ENCODE measurements at places on chromosomes 16 and 17.

DNA sequence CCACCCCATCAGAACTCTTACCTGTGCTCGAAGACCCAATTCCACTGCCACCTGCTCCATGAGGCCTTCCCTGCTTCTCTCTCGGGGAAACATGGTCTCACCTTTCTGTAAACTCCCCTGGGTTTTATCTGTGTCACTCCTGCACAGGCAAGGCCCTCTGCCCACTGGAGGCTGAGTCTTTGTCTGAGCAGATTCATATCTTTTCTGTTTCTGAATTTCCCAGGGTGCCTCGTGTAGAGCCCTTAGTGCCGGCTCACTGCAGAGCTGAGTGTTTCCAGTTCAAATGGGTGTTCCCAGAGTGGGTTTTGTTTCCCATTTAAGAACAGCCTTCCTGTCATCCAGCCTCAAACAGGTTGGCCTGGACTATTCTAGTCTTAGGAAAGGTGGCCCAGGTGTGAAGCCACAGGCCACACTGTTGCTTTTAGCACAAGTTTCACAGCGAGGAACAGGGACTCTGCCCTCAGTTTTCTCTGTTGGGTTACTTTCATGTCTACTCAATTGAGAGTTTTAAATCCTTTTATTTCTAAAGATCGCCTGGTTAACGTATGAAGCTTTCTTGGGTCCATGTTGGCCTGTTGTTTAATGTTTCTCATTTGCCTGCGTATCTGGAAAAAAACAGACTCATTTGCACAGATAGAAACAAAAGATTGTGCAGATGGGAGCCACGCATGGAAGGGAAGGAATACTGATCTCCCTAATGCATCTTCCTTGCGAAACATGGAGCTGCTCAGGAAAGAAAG, 228.7 kb downstream of the MSI2 start:
- no peak for DNase-seq

- no peak for DNase-seq
These were observed 39.3 kb upstream of the MAP2K6 start for GRCh38 chr17:69375229-69375628.

GRCh38 chr17:79459003-79459655, 151.7 kb downstream of the RBFOX3 start:
- DNase-seq = no peak

GRCh38 chr16:1398351-1398750, 16.2 kb downstream of the UNKL start:
- no peak for DNase-seq

- no peak for DNase-seq
These were observed 136.7 kb downstream of the PCTP start for GRCh38 chr17:55887531-55887930.

DNA sequence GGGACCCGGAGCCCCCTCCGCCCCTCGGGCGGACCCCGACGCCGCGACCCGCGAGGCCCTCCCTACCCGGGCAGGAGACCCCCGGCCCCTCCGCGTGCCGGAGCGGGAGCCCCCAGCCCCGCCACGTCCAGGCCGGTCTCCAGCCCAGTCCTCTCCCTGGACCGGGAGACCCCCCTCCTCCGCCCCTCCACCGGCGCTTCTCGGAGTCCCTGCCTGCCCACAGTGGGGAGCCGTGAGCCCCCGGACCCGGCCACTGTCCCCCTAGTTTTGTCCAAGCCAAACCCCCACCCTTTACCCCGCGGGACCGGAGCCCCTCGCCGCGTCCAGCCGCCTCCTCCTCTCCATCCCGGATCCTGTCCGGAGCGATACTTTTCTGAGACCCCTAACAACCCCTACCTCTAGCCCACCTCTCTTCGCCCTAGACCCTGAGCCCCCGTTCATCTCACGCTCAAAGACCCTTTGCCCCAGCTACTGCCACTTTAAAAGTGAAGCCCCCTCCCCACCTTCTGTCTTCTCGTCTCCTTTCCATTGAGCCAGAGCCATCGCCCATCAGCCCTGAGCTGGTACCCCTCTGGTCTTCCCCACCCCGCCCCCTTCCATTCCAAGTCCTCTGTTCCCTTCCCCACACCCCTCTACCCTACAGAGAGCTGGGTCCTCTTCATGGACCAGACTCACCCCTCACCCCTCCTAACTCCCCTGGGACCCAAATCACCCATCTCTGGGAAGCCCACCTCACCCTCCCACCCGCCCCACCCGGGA, 1.0 kb downstream of the NECAB2 start:
- DNase-seq = no peak

DNA sequence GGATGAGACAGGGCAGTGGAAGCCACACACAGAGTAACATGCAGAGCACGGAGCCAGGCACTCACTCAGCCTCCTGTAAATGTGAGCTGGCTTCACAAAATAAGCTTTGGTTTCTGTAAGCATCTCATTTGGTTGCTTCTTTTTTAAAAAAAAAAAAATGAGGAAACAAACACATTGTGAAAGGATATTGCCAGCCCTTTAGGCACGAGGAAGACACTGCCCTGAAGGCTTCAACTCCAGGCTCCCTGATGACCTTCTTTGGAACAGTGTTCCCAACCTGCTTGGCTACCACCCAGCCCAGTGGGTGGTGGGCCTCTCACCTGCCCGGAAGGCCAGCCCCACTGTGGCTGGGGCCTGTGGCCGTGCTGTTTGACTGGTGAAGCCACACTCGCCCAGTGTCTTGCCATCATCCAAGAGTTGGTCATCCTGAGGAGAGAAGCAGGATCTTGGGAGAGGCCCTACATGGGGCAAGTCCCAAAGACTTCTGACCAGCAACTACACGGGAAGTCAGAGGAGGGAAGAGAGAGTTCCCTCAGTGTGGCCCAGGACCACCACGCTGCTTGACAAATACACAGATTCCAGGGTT, 1.9 kb downstream of the ELOB start:
- DNase-seq = no peak

- peak; percentile 3 for DNase-seq
These were observed 297.5 kb downstream of the CA10 start for GRCh38 chr17:51860954-51861561.

DNA sequence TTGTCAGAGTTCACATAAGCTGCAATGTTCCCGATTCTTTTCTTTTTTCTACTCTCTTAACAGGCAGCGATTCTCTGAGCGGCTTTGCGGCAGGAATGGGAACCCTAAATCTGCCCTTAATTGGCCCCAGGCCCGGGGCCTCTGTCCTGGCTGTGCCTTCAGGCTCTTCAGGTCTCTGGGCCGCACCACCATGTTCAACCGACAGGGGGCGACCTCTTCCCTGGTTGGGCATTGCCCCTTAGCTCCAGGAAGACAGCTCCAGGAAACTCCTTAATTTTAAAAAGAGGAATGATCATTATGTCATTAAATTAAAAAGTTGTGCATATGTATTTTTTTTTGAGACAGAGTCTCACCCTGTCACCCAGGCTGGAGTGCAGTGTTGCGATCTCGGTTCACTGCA, 20.3 kb downstream of the CACNG5 start:
- DNase-seq = no peak

GRCh38 chr17:82305727-82306300, 11.6 kb downstream of the CD7 start:
- no peak for DNase-seq

GRCh38 chr17:30543456-30543855, 66.2 kb downstream of the GOSR1 start:
- no peak for DNase-seq

DNA sequence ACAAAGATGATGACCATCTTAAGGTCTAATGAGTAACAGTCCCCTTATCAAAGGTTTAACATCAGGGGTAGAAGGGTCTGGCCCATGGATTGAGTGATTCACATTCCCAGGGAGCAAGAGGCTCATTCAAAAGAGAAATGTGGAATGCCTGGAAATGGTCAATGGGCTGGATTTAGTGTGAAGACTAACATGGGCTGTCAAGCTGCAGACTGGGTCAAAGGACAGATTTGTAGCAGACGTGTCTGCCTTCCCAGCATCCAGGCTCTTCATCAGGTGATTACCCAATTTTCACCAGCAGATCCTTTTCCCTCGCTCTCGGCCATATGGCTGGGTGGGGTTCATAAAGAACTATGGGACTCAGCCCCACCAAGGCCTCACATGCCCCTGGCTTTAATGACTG, 26.8 kb downstream of the DCUN1D3 start:
- no peak for DNase-seq

- no peak for DNase-seq
These were observed 18.7 kb upstream of the BEAN1 start for GRCh38 chr16:66408163-66409048.

DNA sequence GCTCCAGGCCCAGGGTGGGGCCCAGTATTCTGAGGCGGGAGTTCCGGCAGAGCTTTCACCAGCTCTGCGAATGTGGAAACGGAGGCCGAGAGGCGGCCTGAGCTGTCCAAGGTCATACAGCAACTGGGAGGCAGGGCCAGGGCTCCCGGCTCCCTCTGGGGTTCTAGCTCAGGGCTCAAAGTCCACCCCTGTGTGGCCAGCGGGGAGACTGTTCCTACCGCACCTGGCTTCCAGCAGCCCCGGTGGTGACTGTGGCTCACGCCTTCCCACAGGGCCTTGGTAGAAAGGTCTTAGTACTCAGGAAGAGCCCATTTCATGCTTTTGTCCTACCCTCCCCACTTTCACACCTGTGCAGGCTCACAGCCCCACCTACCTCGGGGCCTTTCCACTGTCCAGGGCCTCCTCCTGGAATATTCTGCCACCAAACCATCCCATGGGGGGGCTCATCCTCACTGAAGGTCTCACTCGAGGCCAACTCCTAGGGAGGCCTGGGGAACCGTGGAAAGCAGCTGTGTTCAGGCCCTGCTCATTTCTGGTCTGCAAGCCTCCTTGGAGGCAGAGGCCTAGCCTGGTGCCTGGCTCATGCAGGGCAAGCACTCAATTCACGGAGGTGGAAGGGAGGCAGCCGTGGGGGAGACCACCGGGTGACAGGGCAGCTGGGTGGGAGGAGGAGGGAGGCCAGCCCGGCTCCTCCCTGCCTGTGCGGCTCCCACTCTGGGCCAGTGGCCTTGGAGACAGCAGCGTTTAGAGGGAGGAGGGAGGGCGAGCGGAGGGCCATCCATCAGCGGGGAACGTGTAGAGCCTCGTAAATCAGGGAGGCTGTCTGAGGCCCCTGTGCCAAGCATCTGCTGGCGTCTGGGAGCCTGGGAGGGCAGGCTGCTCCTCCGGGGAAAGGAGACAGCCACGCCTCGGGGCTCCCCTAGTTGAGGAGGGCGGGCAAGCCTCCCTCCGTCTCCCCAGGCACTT, 12.7 kb upstream of the DOC2B start:
- no peak for DNase-seq

DNA sequence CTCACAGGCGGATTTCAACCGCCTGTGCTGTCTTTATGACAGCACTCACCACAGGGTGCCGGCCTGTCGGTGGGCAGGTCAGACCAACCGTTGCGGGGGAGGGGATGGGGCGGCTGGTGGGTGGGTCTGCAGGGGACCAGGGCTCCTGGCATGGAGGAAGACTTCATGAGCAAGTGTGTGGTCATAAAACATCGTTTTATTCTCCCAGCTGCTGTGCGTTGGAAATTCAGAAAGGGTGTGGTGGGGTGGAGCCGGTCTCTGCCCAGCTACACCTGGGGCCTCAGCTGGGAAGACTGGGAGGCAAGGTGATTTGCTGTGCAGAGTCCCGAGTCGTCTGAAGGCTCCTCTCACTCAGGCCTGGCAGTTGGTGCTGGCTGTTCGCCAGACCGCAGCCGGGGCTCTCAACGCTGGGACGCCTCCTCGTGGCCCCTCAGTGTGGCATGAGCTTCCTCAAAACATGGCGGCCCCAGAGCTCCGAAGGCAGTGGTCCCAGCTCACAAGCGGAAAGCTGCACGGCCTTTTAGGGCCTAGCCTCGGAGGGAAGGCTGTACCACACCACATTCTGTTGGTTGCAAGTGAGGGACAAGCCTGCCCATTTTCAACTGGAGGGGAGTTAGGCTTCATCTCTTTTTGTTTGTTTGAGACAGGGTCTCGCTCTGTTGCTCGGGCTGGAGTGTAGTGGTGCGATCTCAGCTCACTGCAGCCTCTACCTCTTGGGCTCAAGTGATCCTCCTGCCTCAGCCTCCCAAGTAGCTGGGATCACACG, 45.8 kb upstream of the GSE1 start:
- peak; percentile 60 for DNase-seq

- DNase-seq = no peak
These were observed 9.8 kb upstream of the PLK1 start for GRCh38 chr16:23668873-23669272.

DNA sequence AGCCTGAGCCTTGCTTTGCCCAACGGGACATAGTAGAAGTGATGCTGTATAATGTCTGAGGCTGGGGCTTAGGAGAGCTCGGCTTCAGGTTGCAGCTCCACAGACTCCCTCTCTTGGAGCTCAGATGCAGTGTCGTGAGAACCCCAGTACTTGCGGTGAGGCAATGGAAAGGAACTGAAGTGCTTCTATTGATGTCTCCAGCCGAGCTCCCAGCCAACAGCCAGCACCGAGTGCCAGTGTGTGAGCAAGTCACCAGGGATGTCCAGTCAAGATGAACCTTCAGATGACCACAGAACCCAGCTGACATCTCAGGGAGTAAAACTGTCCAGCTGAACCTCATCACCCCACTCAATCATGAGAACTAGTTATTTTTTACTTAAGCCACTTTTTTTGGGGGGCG, 268.1 kb downstream of the IRF8 start:
- no peak for DNase-seq

- peak; percentile 69 for DNase-seq
These were observed 1.8 kb downstream of the HSD17B1 start for GRCh38 chr17:42554250-42555121.

- DNase-seq = no peak
These were observed 149.7 kb downstream of the CCT6B start for GRCh38 chr17:34811561-34811960.

- no peak for DNase-seq
These were observed 22.6 kb downstream of the TBC1D16 start for GRCh38 chr17:80012765-80013741.

- DNase-seq = peak; percentile 59
These were observed 4.6 kb upstream of the TAF15 start for GRCh38 chr17:35804658-35805192.

DNA sequence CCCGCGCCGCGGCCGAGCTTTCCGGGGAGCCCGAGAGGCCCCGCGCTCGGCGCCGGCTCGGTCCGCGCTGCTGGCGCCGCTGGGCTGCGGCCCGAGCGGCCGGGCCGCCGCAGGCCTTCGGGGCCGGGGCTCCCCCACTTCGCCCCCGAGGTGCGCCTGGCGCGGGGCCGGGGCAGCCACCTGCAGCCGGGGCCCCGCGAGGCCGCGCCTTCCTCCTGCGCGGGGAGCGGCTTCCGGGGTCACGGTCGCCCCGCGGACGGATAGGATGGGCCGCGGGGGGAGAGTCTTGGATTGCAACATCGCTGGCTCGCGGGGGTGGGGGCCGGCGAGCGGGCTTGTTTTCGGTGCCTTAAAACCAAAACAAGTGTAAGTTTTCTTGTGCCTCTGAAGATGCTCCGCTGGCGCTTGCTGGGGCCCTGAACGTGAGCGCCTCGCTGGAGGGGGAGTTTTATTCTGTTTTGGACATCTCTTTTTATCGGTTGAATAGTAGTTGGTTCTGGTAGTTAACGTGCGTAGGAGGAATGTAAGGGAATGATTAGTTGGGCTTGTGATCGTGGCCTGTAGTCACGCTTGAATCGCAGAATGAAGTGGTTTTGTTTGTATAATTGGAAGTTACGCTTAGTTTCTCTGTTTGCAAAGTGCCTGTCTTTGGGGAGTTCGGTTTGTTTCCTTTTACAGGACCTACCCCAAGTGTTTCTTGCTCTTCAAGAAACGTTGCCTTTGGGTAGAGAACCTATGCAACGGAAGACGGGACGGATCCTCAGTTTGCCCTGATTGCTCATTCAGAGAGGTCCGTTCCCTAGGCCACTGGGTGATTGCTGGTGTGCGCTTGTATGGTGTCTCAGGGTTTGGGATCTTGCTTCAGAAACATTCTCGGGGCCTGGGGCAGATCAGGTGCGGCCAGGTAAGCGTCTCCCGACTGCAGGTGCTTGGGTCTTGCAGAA, 724 bp downstream of the UBE2I start:
- no peak for DNase-seq

- no peak for DNase-seq
These were observed 40.6 kb downstream of the CCT6B start for GRCh38 chr17:34920676-34921075.

Measured in HAP-1 (cell line).